ENCODE measurements at places on chromosomes 6 and 20.
A peak's percentile ranks its signal among the peaks of the same experiment; 100 is the strongest.

DNA sequence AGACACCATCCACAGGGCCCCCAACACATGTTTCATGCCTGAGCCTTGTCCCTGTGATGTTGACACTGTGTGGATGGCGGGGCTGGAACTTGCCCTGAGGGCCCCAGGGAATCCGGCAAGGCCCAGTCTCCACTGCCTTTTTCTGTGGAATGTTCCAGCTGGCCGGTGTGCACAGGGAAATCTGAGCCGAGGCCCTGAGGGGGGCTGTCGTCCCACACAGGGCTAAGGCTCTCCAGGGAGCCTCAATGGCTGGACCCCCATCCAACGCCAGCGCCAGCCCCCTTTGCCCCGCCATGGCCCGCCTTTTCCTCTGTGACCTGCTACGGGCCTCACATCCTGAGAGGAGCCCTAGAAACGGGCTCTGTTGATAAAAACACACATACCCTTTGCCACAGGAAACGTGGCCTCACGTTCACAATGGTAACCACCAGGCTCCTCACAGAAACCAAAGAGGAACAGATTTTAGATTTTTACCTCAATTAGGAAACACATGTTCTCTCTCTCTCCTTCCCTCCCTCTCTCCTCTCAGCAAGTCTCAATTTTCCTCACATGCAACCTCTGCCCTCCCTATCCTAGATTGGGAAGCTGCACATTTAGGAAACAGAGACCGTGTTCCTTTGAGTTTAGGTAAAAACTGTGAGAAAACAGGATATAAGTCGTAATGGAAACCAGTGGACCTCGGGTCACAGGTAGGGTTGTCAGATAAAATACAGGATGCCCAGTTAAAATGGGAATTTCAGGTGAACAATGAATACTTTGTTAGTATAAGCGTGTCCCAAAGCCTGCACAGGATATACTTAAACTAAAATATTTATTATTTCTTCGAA lies 13.7 kb upstream of the ZNF831 start:
- no peak overlapping the region for H3K4me3 ChIP-seq
- no peaks in the 10 kb centered on the region for H3K36me3 ChIP-seq
- peaks cover 56% of the 10 kb centered on the region for H3K4me1 ChIP-seq

GRCh38 chr20:23568971-23569330 lies 667 bp upstream of the CST9L start:
- H3K27ac ChIP-seq = no peak overlapping the region
- peaks cover 46% of the 10 kb centered on the region for H3K27me3 ChIP-seq
- H3K4me3 ChIP-seq = no peak overlapping the region
- H3K36me3 ChIP-seq = no peaks in the 10 kb centered on the region
- no peaks in the 10 kb centered on the region for H3K4me1 ChIP-seq
- DNase-seq = no peak

DNA sequence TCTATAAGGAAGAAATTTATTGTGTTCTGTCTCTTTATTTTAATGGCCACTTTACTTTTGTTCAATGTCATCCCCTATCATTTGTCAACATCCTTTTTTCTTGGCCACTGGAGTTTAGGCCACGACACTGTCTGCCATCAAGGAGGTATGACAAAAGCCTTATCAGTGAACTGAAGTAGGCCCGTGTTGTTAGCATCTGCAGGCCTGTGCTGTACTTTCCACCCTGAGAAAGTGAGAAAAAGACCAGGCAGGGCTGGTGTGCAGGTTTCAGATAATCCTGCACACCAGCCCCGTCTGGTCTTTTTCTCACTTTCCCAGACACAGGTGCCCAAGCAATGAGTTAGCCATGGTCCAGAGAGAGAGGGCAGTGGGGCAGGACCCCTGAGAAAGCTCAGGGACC lies 57.6 kb downstream of the GOPC start:
- H3K4me1 ChIP-seq = peaks cover 19% of the 10 kb centered on the region
- no peak overlapping the region for H3K27ac ChIP-seq
- peaks cover 35% of the 10 kb centered on the region for H3K36me3 ChIP-seq
- no peak overlapping the region for H3K4me3 ChIP-seq

DNA sequence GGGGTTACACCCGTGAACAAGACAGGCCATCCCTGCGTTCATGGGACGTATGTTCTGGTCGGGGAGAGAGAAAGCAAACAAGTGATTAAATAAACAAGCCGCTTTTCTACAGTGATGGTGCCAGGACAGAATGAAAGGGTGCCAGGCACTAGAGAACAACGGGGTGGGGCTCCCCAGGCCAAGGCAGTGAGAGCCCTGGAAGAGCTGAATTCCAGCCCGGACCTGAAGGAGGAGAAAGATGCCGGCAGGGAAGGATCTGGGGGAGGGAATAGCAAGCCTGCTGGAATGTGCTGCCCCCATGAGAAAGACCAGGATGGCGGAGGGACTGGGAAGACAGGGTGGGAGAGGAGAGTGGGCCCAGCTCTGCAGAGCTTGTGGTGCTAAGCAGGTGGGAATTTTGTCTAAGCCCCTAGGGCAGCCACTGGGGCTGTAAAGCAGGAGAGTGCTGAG lies 7.5 kb downstream of the SNAI1 start:
- H3K27ac ChIP-seq = peak overlapping the region; percentile 77
- H3K4me1 ChIP-seq = peaks cover 72% of the 10 kb centered on the region

GRCh38 chr20:22507240-22507961 lies 77.0 kb downstream of the FOXA2 start:
- H3K27me3 ChIP-seq = peaks cover 73% of the 10 kb centered on the region
- H3K36me3 ChIP-seq = no peaks in the 10 kb centered on the region
- DNase-seq = no peak

- no peaks in the 10 kb centered on the region for H3K36me3 ChIP-seq
- no peak for DNase-seq
- H3K27me3 ChIP-seq = peaks cover 25% of the 10 kb centered on the region
- H3K4me1 ChIP-seq = peaks cover 42% of the 10 kb centered on the region
- H3K27ac ChIP-seq = peak overlapping the region; percentile 67
Measured at GRCh38 chr6:85458782-85459181, 8.9 kb downstream of the NT5E start.

- DNase-seq = no peak
- H3K4me3 ChIP-seq = no peak overlapping the region
- H3K27ac ChIP-seq = no peak overlapping the region
- H3K4me1 ChIP-seq = peaks cover 33% of the 10 kb centered on the region
- H3K36me3 ChIP-seq = no peaks in the 10 kb centered on the region
Measured at GRCh38 chr6:38552121-38552520, 87.6 kb downstream of the BTBD9 start.

- H3K4me3 ChIP-seq = peak overlapping the region; percentile 84
- peaks cover 22% of the 10 kb centered on the region for H3K36me3 ChIP-seq
- H3K27me3 ChIP-seq = no peaks in the 10 kb centered on the region
- DNase-seq = peak; percentile 86
- H3K27ac ChIP-seq = peak overlapping the region; percentile 85
Measured at GRCh38 chr20:33663161-33664084, 1.3 kb downstream of the C20orf144 start.

DNA sequence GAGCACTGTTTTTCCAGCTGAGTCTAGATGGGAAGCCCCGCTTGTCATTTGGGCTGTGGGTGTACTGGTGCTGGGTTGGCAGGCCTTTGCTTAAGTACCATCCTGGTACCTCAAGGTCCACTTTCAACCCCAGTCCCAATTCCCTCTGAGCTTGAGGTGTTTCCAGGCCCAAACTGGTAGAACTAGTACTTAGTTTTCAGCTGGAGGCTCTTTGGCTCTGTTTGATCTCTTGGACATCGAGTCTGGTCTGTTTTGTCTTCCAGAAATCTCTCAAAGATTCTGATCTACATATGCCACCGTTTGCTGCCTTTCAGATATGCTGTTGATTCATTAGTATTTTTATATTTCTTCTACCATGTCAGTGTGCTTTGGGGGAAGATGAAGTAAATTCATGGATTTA lies 61.8 kb upstream of the GNRH2 start:
- peaks cover 16% of the 10 kb centered on the region for H3K4me1 ChIP-seq
- no peak overlapping the region for H3K27ac ChIP-seq
- H3K36me3 ChIP-seq = peaks cover 5% of the 10 kb centered on the region
- H3K4me3 ChIP-seq = no peak overlapping the region
- no peak for DNase-seq

DNA sequence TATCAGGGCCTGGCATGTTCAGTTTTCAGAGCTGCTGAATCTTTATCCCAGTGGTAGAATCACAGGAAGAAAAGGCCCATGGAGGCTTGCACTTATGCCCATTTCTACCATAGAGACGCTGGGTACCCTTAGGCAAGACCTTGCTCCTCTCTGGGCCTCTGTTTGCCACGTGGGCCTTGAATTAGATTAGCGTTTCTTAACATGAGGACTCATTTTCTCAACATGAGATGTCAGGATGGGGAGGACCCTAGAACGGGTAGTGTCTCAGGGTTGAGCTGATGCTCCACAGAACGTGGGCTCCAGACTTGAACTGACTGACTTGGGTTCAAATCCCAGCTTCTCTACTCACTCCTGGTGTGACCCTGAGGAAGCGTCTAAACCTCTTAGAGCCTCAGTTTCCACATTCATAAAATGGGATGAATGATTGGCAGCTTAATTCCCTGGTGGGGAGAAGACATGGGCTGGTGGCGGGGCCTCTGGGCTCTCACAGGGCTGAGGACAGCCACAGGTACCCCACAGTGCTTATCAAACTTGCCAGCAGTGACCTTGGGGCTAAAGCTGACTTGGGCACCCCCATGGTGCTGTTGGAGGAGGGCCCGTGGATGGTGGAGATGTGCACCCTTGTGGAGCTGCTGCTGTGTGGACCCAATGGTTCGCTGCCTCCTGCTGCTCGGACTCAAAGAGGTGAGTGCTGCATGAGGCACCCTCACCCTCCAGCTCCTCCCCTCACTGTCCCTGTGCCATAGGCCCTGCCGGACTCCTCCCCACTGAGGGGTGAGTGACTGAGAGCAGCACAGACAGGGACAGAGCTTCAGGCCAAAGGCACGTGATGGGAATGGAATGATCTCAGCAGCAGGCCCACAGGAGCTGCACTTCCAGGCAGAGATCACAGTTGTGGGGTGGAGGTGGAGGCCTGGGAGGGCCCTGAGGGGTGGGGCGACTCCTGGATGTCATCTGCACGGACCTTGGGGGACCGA lies 28.2 kb downstream of the SUN5 start:
- peaks cover 18% of the 10 kb centered on the region for H3K4me1 ChIP-seq
- H3K27ac ChIP-seq = peak overlapping the region; percentile 61
- H3K36me3 ChIP-seq = no peaks in the 10 kb centered on the region
- no peaks in the 10 kb centered on the region for H3K27me3 ChIP-seq

GRCh38 chr20:35952480-35953386 lies 1.6 kb downstream of the SCAND1 start:
- H3K27me3 ChIP-seq = no peaks in the 10 kb centered on the region
- DNase-seq = no peak
- peak overlapping the region; percentile 98 for H3K27ac ChIP-seq
- H3K4me1 ChIP-seq = peaks cover 38% of the 10 kb centered on the region
- peak overlapping the region; percentile 95 for H3K4me3 ChIP-seq
- peaks cover 14% of the 10 kb centered on the region for H3K36me3 ChIP-seq

DNA sequence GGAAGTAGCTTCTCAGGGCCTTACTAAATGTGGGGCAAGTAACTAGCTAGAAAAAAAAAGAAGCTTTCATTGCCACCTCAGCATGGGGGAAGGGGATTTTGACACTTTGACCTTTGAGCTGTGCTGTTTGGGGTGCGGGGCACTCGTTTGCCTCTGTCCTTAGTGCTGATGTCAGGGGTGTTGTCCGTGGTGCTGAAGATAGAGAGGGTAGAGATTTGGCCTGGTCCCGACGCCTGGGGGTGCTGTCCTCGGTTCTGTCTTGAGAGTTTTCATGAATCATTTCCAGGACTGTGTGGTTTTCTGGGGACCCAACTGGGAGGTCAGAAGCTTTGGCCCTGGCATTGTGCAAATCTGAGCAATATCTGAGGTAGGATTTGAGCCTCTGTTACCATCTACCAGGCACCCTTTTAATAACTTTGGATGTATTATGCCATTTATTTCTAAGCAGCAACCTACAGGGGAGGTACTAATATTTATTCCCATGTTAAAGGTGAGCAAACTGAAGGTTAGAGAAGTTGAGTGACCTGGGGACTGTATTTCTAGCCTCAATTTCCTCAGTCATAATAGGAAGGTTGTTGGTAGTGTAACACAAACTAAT lies 78.0 kb downstream of the DLGAP4 start:
- no peak for DNase-seq
- peaks cover 57% of the 10 kb centered on the region for H3K27me3 ChIP-seq
- H3K27ac ChIP-seq = no peak overlapping the region
- no peaks in the 10 kb centered on the region for H3K36me3 ChIP-seq

DNA sequence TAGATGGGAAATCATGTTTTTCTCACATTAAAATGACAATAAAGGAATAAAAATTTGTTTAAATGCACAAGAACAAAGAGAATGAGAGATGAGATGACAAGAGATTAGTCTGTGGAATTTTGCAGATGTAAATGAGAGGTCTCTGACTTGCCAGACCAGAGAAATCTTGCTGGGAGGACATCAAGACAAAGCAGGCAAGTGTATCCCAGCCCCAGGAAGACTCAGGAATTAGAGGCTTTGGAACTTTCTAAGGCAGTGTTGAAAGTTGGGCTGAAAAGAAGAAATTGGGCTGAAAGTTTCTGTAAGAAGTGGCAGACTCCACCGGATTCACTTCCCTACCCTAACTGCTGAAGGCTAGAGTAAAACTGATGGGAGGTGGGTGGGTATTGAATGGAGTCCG lies 54.6 kb downstream of the AFDN start:
- peaks cover 35% of the 10 kb centered on the region for H3K4me1 ChIP-seq
- H3K27me3 ChIP-seq = no peaks in the 10 kb centered on the region
- no peak overlapping the region for H3K27ac ChIP-seq
- peaks cover 50% of the 10 kb centered on the region for H3K36me3 ChIP-seq
- no peak overlapping the region for H3K4me3 ChIP-seq
- no peak for DNase-seq

DNA sequence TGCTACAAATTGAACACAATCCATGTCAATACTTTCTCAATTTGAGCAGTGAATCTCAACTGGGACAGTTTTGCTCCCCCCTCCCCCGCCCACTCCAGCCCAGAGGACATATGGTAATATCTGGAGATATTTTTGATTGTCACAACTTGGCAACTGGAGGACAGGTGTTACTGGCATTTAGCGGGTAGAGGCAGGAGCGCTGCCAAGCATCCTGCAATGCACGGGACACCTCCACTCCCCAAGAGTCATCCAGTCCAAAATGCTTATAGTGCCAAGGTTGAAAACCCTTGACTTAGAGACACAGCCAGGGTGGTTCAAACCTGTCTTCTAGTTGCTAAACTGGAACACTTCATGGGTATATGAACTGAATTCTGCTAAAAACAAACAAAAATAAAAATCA lies 26.9 kb upstream of the LRRC1 start:
- DNase-seq = no peak
- H3K4me3 ChIP-seq = no peak overlapping the region
- peaks cover 12% of the 10 kb centered on the region for H3K4me1 ChIP-seq

DNA sequence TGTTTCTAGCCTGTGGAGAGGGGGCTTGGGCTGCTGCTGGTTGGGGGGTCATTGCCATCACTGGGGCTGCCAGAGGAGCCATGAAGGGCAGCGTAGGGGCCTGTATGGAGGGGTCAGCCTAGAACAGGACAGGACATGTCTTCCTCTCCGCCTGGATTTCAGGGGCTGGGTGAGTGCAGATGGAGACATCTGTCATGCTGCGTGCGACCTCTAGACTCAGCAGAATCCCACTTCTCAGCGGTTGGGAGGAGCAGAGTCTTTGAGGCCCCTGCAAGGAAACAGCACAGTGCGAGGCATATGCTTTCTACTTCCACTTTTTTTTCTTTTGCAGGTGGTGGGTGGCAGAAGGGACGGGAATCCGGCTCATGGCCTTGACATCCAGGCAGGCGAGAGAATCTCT lies 67.9 kb downstream of the EZR start:
- H3K4me3 ChIP-seq = no peak overlapping the region
- DNase-seq = no peak
- no peak overlapping the region for H3K27ac ChIP-seq
- no peaks in the 10 kb centered on the region for H3K27me3 ChIP-seq

Data from left ventricle myocardium inferior (tissue), 1 donor.